ENCODE measurements at places on chromosomes 6 and 20.

DNA sequence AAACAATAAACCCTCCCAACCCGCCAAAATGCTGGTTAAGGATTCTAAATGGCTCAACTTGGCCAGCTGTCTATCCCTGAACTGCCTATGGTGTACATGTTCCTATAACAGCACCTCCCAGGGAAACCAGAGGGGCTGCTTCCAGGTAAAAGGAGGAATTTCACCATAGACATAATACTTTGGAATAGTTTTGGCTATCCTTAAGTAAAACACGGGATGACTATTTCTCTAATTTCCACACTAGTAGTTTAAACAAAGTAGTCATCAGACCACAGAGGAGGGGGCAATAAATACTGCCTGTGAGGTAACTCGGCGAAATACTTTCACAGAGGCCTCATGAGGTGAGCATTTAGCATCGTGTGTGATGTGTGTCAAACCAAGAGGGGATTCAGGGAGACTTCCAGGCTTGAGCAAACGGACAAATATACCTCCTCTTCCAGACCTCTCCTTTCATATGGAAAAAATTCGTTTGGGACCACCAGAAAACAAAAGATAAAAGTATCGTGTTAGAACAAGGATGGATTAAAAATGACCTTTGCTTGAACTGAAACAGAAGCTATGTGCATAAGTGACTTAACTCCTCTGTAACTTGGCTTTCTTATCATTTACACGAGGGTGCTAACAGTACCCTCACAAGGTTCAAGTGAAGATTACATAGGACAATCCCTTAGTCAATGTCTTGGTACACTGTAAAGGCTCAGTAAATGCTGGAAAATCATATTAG lies 1.0 kb upstream of the XRN2 start:
- no peak for DNase-seq

DNA sequence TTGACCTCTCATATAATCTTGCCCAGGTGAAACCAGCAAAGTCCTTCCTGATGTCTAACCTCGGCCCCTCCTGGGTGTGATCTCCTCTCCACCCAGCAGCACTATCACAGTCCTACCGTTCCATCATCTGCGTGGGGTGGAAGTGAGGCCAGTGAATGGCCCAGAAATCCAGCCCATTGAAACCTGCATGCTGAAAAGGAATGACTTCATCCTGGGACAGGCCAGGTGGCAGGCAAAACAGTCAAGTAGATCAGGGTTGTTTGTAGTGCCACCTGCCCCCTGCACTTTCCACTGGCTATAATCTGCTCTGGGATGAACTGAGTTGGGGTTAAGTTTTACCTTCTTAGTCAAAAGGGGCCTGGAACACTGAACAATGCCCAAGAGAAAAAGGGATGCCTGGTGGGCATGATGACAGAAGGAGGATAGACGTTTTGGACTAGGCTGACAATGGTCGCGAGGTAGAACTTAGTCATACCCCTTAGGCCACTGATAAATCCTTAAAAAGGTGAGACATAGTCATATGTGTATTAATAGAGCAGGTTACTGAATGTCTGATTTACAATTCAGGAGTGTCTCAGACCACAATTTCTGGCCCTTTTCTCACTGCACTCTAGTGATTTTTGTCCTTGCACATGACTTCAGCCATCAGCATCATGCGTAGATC lies 8.1 kb upstream of the HSP90AB1 start:
- no peak for DNase-seq

DNA sequence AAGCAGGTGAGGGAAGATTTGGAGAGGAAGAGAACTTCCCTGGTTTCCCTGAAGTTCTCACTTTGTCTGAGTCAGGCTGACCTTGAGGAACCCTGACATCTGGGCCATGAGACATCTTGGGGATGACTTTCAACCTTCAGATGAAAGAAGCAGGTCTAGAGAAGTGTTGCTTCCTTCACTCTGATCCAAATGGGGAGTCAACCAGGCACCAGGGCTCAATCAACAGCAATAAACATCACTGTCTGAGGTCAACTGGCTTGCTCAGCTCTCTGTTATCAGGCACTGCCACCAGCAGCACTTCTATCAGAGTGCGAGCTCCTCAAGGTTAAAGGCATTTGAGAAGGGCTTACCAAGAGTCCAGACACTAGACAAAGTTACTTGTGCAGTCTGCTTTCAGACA lies 6.3 kb downstream of the ACOT8 start:
- no peak for DNase-seq

- no peak for DNase-seq
These were observed 460.4 kb upstream of the SOX4 start for GRCh38 chr6:21132856-21133838.

DNA sequence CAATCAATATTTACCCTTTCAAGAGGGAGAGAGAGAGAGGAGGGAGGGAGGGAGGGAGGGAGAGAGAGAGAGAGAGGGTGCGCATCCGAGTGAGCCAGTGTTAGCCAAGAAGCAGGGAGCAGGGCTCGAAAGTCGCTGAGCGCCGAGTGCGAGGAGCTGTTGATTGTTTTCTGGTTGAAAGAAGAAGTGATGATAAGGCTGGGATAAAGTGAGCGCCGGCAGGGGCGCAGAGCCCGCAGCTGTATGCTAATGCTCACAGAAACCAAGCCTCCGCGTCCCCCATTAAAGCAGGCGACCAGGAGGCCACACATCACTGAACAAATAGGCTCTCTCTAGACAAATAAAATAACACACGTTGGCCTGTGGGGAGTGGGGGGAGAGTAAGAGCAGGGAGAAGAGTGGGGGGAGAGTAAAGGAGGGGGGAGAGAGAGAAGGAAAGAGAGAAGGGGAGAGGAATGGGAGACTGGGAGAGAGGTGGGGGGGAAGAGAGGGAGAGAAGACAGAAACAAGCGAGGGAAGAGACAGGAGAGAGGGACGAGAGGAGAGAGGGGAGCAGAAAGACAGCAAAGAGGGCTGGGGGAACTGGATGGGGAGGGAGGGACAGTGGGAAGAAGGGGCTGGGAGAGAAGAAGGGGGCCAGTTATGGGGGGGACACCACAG lies 5.0 kb upstream of the INSM1 start:
- no peak for DNase-seq

DNA sequence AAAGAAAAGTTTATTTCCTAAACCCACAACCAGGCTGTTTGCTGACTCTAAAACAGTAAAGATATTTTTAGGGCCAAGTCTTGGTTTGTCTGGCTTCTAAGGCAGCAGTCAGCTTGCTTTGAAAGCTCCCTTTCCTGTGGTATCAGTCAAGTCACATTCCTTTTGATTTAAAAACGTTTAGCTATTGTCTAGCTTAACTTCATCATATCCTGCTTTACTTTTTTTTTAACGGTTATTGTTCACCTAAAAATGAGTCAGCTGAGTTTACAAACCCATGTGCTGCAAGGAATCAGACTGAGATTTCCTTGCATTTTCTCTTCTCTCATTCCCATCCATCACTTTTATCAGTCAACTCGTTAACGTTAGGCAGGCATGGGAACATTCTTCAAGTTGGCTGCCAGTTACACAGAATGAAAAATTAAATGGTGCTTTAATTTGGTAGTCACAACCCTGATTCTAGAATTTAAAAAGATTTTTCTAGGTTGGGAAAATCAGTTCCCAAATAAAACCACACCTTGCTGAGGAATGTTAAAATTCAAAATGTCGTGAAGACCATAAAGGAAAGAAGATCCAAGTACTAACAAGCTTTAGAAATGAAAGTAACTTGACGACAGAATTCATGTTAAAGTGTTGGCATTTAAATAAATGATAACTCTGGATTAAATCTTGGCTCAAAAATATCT lies 45.9 kb downstream of the ELOVL5 start:
- DNase-seq: no peak

- no peak for DNase-seq
These were observed 1.1 kb upstream of the ZBTB46 start for GRCh38 chr20:63831993-63832686.

GRCh38 chr6:154239392-154239791 lies 117.2 kb downstream of the IPCEF1 start:
- DNase-seq: no peak

DNA sequence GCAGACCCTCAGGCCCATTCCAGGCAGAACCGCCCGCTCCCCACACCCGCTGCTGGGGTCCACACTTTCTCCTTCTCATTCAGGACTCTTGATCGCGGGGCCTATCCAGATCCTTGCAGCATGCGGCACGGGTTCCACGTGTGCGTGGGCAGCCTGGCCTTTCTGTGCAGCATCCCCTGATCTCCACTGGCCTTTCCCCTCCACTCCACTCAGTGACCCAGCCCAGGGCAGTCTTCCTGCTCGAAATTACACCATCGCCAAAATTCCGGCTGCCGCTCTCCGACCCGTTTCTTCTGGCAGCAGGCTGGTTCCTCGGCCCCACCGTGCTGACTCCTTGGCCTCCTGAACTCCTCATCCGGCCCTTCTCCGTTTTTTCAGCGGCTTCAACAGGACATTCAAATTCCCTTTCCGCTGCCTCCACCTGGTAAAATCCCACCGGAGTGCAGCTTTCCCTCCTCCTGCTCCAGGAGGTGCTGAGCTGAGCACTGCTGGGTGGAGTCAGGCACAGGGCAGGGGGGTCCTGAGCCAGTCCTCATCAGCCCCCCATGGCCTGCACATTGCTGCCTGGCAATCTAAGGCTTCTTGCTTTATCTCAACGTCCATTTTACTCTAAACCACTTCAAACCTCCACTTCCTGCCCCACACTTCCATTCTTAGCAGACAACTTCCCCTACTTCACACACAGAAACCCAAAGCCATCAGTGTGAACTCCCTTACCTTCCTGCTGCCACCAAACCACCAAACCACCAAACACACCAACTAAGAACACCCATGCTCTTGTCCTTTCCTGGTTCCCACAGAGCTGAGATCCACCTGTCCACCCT lies 9.0 kb downstream of the SFT2D1 start:
- DNase-seq: no peak

DNA sequence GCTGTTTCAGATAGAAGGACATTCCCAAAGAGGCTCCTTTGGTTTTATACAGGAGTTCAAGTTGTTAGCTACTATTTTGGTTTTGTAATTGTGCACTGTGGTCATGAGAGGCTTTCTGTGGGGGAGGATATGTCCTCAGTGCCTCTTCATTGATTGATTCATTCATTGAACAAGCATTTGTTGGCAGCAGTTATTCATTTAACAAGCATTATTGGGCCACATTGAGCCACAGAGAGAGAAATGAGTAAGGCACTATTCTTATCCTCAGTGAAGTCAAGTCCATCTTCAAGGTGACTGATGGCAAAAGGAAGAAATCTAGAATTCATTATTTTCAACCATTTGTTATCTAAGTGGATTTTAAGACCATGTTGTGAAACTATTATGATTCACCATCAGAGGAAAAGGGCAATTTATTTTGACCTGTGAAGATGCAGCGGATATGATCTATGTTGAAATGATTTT lies 697.2 kb upstream of the CITED2 start:
- DNase-seq: no peak

DNA sequence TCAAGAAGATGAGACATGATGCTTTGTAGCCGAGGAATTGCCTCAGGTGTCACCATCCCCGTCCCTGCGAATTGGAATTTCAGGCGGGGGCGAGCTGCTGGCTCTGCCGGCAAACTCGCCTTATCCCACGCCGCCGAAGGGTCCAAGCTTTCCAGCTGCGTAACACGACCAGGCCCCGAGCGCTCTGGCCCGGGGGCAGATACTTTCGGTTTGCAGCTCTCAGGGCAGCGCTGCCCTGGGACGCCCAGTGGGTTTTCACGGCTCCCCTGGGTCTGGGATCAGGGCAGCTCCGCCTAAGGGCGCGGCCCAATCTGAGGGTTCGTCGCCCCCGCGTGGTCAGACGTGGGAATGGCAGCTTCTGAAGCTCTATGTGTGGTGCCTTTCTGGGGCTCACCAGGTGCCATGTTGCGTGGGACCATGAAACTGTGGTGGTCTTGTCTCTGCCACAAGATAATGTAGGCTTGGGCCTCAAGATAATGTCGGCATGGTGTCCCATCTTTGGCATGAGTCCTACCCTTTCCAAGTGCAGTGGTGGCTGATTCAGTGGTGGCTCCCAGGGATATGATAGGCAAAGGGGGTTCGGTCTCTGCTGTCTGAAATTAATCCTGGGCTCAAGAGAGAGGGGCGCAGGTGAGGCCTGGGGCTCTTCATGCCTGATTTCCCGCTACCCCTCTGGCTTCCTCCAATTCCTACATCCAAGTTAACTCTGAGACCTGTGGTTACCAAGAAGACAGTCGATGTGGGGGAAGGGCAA lies 21.0 kb downstream of the PIGT start:
- DNase-seq: no peak

DNA sequence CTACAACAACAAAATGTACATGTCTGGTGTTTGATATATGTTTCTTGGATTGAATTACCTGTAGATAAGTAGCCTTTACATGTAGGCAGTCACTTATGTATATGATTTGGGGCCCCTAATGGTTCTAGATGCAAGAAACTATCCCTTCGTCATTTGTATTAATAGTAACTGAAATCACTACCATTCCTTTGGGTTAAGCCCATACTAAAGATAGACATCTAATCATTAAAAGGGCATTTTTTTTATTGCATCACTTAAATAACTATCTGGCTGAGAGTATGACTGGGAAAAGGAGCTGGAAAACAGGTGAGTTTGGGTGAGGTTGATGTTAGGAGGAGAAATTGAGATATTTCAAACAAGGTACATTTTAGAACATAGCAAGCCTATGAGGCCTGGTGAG lies 213.5 kb upstream of the PLN start:
- no peak for DNase-seq

- DNase-seq: no peak
These were observed 14.3 kb upstream of the KCNB1 start for GRCh38 chr20:49496553-49497397.

- no peak for DNase-seq
These were observed 7.0 kb downstream of the COL9A3 start for GRCh38 chr20:62823688-62824475.

GRCh38 chr6:166420351-166420750 lies 37.6 kb upstream of the MPC1 start:
- no peak for DNase-seq

DNA sequence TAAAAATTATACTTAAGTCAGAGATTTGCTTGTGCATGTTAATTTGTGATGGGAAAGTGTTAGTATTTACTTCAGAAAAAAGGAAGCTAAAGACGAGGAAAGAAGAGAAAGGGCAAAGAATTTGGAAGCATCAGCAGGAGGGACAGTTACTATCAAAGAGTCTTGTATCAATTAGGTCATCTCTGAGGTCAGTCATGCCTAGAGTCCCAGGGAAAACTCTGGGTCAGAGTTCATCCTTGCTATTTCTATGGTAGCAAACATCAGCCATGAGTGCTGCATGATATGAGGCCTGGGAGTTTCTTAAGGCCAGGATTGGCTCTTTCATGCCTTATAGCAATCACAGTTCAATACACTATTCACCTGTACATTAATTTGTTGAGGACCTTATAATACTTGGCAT lies 292.9 kb downstream of the FARS2 start:
- DNase-seq: no peak

GRCh38 chr6:139256087-139256486 lies 35.7 kb downstream of the TXLNB start:
- no peak for DNase-seq

- DNase-seq: no peak
These were observed 38.2 kb downstream of the ELMO2 start for GRCh38 chr20:46367967-46368901.

GRCh38 chr20:37773291-37773826 lies 79.5 kb downstream of the CTNNBL1 start:
- no peak for DNase-seq

DNA sequence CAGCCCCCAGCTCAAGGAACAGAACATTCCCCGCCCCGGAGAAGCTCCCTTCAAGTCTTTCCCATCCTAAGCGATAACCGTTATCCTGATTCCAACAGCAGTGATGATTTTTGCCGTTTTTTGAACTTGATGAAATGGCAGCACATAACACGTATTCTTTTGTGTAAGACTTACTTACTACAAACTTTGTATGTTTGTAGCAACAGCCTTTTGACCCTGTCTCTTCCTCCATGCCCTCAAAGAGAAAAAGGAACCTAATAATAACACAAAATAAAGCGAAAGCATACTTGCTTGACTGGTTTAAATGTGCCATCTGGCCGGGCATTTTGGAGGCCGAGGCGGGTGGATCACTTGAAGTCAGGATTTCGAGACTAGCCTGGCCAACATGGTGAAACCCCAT lies 26.4 kb upstream of the SLC9A8 start:
- DNase-seq: no peak
